ENCODE measurements at places on chromosomes 13 and 19.
A peak's percentile ranks its signal among the peaks of the same experiment; 100 is the strongest.

- DNase-seq: no peak
Observed at GRCh38 chr19:28956961-28957360, 256.0 kb downstream of the UQCRFS1 start.

GRCh38 chr19:29789007-29789406 is 22.8 kb upstream of the CCNE1 start:
- no peak for DNase-seq

DNA sequence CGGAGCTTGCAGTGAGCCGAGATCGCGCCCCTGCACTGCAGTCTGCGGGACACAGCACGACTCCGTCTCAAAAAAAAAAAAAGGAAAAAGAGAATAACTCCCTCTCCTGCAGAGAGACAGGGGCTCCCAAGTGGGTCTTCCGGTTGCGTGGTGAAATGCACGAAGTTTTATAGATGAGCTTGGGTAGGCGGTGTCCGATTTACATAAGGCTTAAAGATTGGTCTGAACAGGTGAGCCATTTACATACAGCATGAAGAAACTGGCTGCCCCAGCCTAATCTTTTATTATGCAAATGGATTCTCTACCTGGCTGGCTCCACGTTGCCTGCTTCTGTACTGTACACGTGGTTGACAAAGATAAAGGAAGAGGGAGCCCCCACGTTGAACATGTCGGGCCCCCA is 19.5 kb downstream of the ADGRE2 start:
- no peak for DNase-seq

DNA sequence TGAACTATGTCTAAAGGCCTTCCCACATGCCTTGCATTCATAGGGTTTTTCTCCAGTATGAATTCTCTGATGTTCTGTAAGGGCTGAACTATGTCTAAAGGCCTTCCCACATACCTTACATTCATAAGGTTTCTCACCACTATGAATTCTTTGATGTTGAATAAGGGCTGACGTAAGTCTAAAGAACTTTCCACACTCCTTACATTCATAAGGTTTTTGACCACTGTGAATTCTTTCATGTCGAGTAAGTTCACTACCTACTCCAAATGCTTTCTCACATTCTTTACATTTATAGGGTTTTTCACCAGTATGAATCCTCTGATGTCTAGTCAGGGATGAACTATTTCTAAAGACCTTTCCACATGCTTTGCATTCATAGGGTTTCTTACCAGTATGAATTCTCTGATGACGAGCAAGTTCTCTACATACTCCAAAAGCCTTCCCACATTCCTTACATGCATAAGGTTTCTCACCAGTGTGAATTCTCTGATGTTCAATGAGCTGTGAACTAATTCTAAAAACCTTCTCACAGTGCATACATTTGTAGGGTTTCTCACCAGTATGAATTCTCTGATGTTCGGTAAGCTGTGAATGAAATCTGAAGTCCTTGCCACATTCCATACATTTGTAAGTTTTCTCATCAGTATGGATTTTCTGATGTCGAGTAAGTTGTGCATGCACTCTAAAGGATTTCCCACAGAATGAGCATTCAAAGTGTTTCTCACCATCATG is 19.1 kb upstream of the ZNF260 start:
- no peak for DNase-seq

DNA sequence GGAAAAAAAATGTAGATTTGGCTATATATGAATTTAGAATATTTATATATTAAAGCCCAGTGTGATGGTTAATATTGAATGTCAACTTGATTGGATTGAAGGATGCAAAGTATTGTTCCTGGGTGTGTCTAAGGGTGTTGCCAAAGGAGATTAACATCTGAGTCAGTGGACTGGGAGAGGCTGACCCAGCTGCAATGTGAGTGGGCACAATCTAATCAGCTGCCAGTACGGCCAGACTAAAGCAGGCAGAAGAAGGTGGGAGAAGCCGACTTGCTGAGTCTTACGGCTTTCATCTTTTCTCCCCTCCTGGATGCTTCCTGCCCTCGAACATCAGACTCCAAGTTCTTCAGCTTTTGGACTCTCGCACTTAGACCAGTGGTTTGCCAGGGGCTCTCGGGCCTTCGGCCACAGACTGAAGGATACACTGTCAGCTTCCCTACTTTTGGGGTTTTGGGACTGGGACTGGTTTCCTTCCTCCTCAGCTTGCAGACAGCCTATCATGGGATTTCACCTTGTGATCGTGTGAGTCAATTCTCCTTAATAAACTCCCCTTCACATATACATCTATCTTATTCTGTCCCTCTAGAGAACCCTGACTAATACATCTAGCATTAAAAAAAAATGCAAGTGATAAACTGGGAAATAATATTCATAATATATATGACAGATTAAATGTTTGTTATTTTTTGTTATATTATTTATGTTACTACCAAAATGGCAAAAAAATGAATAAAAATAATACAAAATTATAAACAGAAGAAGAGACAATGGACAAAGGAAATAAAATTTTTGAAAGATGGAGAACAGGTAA is 122.4 kb downstream of the DLEU7 start:
- no peak for DNase-seq

DNA sequence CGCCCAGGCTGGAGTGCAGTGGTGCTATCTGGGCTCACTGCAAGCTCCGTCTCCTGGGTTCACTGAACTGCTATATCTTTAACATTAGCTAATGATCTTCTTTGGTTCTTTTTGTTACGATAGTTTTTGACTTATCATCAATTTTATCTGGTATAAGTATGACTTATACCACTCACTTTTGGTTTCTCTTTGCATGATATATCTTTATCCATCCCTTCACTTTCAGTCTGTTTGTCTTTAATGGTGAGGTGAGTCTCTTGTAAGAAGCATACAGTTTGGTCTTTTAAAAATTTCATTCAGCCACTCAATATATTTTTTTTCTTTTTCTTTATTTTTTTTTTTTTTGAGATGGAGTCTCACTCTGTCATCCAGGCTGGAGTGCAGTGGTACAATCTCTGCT is 58.4 kb downstream of the ADGRE1 start:
- no peak for DNase-seq

- DNase-seq: no peak
Observed at GRCh38 chr13:97174638-97175037, 47.5 kb upstream of the MBNL2 start.

- no peak for DNase-seq
Observed at GRCh38 chr19:46716672-46717033, 261 bp downstream of the PRKD2 start.

DNA sequence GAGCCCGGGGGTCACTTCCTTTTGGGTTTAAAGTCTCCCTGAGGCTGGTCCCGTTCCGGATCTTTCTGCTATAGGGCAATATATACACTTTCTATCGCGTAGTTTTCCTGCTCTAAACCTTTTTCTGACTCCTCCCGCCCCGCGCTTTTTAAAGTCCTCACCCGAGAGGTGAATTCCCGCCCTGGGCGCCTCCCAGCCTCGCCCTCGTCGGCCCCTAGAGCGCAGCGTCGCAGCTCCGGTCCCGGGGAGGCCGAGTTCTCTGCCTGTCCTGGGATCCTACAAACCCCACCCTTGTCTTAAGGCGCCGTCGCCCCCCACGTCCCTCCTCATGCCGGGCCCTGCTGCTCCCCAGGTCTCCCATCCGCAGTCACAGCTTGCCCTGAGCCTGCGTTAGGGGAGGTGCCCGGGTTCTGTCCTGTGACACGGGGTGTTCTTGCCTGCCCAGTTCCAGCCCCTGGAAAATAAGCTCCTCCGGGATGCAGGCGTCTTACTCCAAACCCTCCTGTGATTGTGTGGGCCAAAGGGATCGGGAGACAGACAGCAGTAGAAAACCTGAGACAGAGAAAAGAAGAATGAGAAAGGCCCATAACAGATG is 491 bp downstream of the ZNF525 start:
- peak; percentile 51 for DNase-seq

- peak; percentile 69 for DNase-seq
Observed at GRCh38 chr13:106349080-106349931, 186.2 kb downstream of the EFNB2 start.

GRCh38 chr13:21825186-21825585 is 154.3 kb downstream of the FGF9 start:
- no peak for DNase-seq

- no peak for DNase-seq
Observed at GRCh38 chr19:43468354-43469159, 3.1 kb upstream of the LYPD3 start.

DNA sequence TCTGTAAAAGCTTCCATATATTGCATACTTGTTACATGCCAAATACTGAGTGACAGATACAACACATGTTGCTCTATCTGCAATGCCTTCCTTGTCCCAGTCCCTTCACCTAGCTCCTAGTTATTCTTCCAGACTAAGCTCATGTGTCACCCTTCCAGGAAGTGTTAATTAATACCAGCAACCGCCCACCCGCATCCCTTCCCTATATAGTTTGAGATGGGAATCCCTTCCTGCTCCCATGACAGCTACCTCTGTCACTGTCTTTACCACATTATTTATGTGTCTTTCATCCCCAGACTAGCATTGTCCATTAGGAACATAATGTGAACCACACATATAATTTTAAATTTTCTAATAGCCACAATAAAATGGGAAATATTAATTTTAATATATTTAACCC is 49.5 kb upstream of the FRY start:
- no peak for DNase-seq

- no peak for DNase-seq
Observed at GRCh38 chr13:27311518-27312210, 41.0 kb downstream of the RASL11A start.

DNA sequence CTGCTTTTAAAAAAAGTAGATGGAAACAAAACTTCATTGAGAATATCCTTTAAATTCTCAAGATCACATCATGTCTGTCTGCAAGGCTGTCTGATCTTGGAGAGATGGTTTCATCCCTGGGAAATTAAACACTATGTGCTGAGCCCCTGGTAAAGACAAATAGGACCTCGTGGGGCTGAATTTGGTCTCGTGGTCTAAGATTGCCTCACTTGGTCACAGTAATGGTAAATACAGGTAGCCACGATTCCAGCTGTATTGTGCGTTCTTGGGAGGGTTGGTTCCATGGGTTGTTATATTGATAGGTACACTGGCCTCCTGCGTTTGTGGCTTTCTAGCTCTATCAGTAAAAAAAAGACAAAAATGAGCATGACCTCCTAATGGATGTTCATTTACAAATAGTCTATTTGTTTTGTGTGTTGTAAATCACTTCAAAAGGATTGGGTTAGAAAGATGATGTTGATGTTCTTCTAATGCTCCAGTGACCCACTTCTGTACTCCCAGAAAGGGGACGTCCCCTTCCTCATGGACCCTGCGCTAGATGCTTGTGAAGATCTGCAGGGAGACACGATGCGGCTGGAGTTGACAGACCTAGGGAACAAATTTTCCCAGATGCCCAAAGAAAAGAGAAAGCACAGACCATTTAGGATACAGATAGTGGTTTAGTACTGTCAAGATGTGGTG is 1.8 kb downstream of the CEBPG start:
- DNase-seq: no peak

- DNase-seq: no peak
Observed at GRCh38 chr13:37379841-37380240, 218.7 kb downstream of the POSTN start.

- DNase-seq: no peak
Observed at GRCh38 chr19:32289566-32290210, 55.7 kb upstream of the ZNF507 start.

- no peak for DNase-seq
Observed at GRCh38 chr19:55471266-55471665, 5.2 kb upstream of the ZNF628 start.

DNA sequence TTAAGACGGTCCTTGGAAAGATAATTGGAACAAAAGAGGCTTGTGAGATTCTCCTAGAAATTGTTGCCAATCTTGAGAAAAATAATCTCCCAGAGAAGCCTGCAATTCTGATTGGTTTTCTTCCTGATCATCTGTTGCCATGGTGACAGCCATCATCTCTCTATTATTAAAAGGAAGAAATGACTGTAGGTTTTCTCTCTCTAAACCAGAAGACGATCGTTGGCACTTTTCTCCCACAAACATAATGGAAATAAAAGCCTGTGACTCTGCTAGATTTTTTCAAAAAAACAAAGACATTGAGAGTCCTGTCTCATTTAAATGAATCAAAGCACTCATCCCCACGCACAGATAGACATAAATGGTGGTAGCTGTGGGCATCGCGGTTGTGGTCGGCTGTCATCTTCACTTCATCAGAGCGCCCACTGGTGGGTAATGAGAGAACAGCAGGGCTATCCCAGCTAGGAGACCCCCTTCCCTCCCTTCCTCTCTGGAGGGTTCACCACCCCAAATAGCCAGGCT is 21.7 kb upstream of the CALM3 start:
- DNase-seq: no peak

GRCh38 chr19:51607920-51608562 is 22.2 kb downstream of the SIGLEC5 start:
- peak; percentile 82 for DNase-seq

DNA sequence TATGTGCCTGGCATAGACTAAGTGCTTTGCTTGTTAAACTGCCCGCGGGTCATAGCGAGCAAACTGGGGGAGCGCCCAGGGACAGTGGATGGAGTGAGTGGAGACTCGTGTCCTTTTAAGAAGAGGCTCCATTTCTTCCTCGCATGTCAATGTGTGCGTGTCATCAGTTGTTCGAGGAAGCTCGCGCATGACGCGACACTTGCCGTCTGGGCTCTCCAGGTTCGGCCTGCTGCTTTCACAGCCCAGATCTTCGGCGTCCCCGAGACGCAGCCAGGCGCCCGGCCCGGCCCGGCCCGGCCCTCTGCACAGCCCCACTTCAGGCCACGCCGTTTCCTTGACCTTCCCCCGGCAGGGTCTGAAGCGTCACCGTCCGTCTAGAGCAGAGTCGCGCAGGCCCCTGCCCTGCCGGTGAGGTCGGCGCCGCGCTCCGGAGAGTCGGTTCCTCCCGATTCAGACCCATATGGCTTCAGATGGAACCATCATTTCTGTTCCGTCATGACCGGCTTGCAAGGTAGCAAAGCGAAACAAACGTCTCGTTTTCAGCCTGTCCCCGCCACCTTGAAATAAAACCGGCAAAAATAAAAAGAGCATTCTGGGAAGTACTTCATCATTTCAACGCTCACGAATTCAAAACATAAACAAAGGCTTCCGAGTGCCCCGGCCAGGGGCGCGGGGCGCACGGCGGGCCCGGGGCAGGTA is 599 bp upstream of the ARHGEF7 start:
- DNase-seq: peak; percentile 31

DNA sequence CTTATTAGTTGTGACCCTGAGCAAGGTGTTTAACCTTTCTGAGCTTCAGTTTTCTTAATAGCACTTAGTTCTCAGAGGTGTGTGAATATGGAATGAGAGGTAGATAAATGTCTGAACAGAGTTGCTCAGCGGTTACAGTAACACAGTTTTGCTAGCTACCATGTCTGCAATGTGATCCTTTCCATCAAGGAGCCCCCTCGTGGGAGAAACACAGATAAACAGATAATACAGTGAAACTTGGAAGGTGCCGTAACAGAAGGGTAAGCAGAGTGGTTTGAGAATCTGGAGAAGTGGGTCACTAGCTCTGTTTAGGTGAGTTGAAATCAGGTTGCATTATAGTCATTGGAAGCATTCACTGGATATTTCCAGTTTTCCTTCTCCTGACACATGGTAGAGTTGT is 38.9 kb downstream of the IRS2 start:
- DNase-seq: no peak

Measured in transverse colon (tissue), 4 donors.